Right renal pelvis (tissue), 4 donors: ENCODE measurements at places on chromosomes 13 and 19.

DNA sequence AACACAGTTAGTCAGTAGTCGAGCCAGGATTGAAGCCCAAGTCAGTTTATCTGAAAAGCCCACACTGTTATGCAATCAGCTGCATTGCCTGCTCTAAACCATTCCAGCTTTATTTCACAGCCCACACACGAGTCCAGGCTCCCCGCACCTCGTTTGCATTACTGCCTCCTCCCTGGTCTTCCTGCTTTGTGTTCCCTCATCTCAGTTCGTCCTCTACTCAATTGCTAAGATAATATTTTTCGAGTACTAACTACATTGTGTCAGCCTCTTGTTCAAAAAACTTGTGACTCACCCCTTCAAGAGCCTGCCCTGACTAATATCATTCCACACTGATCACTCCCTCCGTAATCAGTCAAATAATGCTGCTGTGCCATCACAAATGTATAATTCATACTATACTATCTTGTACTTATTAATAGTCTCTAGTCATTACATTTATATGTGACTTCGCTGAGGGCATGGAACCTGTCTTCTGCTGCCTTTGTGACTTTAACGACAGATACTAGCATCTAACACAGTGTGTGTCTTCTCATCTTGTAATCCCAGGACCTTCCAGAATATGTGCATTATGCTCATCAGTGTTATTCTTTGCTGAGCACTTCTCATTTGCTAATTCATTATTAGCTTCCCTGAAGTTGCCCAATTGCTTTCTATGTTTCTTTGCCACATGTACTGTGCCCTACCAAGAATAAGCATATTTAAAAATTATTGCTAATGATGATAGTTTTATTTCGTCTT, 26.2 kb upstream of the WDFY2 start:
- DNase-seq = no peak

GRCh38 chr19:6250909-6251308, 28.9 kb downstream of the MLLT1 start:
- DNase-seq = no peak

- DNase-seq = no peak
Observed at GRCh38 chr19:31354799-31355664, 5.8 kb upstream of the TSHZ3 start.

GRCh38 chr13:28044608-28045007, 55.8 kb downstream of the FLT3 start:
- no peak for DNase-seq

GRCh38 chr13:84315527-84315926, 433.3 kb upstream of the SLITRK1 start:
- no peak for DNase-seq

GRCh38 chr19:29833614-29834261, 21.9 kb downstream of the CCNE1 start:
- no peak for DNase-seq

GRCh38 chr13:45332036-45332830, 8.8 kb downstream of the TPT1 start:
- no peak for DNase-seq
